Body of pancreas (tissue), 4 donors: ENCODE measurements at places on chromosomes 16 and 17. TPM values are rescaled to one million over a fixed set of nuclear protein-coding genes. Genes with fewer than 3 reads are reported as not detected.

Gene CMTM2
- not detected for total RNA-seq

Gene ZP2
- not detected for total RNA-seq

Gene PRR15L
- total RNA-seq: 36.6 TPM

Gene DPEP2
- total RNA-seq: 0.78 TPM

Gene ABCC6
- 19.4 TPM for total RNA-seq

GRCh38 chr17:47222047-47222446, 12.9 kb downstream of the MYL4 start:
- no peak overlapping the region for H3K27ac ChIP-seq
- DNase-seq: no peak
- H3K36me3 ChIP-seq: no peaks in the 10 kb centered on the region
- H3K27me3 ChIP-seq: no peaks in the 10 kb centered on the region
- H3K4me3 ChIP-seq: no peak overlapping the region

GRCh38 chr17:42527932-42528331, 8.1 kb upstream of the NAGLU start:
- no peaks in the 10 kb centered on the region for H3K36me3 ChIP-seq
- no peak overlapping the region for H3K4me3 ChIP-seq
- no peak overlapping the region for H3K27ac ChIP-seq
- H3K4me1 ChIP-seq: peaks cover 32% of the 10 kb centered on the region
- no peaks in the 10 kb centered on the region for H3K27me3 ChIP-seq

DNA sequence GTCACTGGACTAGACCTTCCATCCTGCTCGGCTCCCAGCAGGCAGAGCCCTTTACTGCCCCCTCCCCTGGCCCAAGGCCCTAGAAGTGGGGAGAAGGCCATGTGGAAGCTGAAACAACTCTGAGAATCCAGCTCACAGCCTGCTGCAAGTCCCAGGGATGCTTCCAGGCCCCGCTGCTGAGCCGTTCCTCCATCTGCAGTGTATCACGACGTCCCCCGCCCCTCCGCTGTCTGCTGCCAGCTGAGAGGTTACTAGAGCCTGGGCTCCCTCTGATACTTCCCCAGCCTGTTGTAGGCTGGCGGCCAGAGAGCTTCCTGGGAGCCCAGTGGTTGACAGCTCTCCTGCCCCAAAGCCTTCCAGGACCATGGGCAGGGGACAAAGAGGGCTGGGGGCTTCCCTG, 118.2 kb downstream of the MGAT5B start:
- H3K27ac ChIP-seq: no peak overlapping the region
- DNase-seq: no peak
- H3K4me3 ChIP-seq: no peak overlapping the region
- H3K36me3 ChIP-seq: no peaks in the 10 kb centered on the region
- H3K4me1 ChIP-seq: no peaks in the 10 kb centered on the region
- H3K27me3 ChIP-seq: no peaks in the 10 kb centered on the region

DNA sequence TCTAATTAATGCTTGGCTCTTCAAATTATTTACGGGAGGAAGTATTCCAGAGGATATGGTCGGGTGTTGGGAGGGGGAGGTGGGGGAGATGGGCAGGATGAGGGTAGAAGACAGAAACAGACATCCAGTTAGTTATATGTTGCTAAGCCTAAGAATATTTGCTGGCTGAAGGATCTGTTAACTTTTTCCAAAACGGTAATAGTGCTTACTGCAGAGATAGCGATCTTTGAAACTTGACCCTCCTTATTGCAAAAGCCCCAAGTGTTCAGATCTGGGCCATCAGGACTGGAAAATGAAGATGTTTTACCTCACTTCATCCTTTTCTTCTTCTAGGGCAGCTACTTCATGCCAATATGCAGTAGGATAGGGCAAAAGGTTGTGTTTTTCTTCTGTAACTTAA, 27.0 kb upstream of the MMD start:
- no peak overlapping the region for H3K4me3 ChIP-seq
- no peaks in the 10 kb centered on the region for H3K27me3 ChIP-seq
- no peaks in the 10 kb centered on the region for H3K36me3 ChIP-seq
- DNase-seq: no peak
- H3K4me1 ChIP-seq: peaks cover 3% of the 10 kb centered on the region

DNA sequence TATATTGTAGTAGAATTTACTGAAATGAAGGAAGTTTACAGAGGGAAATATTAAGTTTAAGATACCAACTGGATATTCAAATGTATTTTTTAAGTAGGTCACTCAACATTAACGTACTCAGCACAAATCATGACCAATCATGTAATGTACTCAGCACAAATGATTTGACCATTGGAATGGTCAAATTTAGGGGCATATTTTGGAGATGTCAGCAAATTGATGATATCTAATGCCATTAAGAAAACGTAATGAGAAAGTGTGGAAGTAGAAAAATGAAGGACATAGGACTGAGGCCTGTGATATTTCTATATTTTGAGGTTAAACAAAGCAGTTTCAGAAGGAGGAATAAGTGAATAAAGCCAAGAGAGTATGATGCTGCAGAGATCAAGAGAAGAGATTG, 334.8 kb downstream of the KIF2B start:
- DNase-seq: no peak
- no peaks in the 10 kb centered on the region for H3K4me1 ChIP-seq
- H3K27ac ChIP-seq: no peak overlapping the region
- H3K4me3 ChIP-seq: no peak overlapping the region

DNA sequence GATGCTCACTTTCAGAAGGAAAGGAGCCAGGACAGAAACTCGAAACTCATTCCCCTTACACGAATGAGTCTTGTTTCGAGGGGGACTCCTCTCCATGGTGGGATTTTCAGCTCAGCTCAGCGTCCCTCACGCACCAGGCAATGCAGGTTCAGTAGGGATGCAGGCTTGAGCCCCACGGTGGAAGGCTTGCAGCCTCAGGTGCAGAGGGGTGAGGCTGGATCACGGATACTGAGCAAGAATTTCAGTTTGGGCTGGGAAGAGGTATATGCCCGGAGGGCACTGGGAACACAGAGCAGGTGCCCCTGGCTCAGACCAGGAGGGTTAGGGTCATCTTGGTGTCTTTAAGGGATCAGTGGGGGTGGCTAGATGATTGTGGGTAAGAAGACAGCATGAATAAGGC, 344.9 kb upstream of the TNRC6C start:
- no peak overlapping the region for H3K4me3 ChIP-seq
- H3K4me1 ChIP-seq: no peaks in the 10 kb centered on the region
- DNase-seq: no peak
- no peaks in the 10 kb centered on the region for H3K27me3 ChIP-seq
- no peaks in the 10 kb centered on the region for H3K36me3 ChIP-seq
- no peak overlapping the region for H3K27ac ChIP-seq
